ENCODE measurements at places on chromosomes 2 and 18.

DNA sequence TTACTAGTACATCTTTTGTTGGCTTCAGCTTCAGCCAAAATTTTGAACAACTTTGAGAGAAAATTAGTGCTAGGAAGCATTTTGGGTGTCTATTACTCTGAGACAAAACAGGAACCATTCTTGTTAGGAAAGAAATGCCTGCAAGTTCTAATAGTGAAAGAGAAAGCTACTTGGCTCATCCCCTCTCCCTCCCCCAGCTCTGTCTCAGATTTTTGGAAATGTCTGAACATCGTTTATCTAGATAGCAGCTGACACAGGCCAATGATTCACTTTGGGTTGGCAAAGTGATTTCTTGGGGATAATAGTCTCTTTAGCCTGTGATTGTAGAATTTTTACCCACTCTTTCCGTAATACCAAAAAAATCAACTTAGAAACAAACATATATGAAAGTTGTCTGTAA, 42.3 kb upstream of the PTPRM start:
- no peak for DNase-seq

DNA sequence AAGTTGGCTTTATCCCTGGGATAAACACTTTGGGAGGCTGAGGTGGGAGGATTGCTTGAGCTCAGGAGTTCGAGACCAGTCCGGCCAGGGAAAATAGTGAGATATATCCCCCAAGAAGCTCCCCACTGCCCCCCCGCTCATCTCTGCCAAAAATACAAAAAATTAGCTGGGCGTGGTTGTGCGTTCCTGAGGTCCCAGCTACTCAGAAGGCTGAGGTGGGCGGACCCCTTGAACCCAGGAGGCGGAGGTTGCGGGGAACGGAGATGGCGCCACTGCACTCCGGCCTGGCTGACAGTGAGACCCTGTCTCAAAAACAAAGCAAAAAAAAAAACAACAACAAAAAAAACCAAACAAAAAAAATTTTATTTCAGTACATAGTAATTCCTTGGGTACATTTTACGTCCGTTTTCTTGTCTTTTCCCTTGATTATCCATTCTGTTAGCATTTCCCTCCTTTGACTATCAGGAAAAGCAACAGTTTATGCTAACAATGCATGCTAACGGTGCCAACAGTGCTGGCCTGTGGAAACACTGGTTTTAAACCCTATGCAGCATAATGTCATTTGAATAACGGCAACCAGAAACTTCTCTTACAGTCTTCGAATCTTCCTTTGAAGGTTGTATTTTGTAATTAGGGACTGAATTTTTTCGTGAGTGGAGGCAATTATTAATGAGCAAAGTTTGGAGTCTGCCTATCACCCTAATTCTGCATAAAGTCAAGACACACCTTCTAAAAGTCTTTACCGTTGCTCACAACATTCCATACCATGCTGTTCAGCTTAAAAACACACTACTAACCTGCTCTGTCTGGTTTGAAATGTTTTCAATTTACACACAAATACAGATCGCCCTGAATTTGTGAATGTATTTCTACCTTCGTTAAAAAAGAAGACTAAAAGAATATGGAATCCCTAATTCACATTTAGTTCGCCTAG, 721 bp upstream of the MIB1 start:
- DNase-seq, result no peak

GRCh38 chr2:164044622-164045021, 308.8 kb upstream of the FIGN start:
- no peak for DNase-seq

- DNase-seq, result peak; percentile 72
Measured at GRCh38 chr2:227411320-227411989, 23.7 kb upstream of the SCYGR1 start.

DNA sequence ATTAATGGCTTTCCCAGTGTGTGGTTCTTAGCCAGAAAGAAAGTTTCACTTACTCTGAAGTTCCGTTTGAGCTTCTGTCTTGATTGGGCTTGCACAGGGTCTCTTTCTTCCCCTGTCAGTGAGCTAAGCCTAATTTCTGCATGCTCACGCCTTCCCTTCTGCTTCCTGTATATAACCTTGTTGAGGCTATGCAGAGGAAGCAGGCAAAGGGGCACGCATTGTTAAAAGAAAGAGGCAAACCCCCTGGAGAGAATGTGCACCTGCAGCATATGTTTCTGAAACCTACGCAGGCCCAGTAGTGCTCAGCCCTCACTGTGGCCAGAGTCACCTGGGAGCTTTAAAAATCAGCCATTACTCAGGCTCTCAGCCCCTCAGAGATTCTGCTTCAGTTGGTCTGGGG, 14.5 kb upstream of the PLA2R1 start:
- no peak for DNase-seq

Measured in activated T-cell treated with anti-CD3 and anti-CD28 coated beads, Interleukin-2, amount 50 U/mL, for 48 hours (primary cell).